ENCODE measurements at places on chromosomes 2 and 18.

- DNase-seq: peak; percentile 39
Observed at GRCh38 chr2:165239230-165239629, at the start of gene SCN2A. Gene SCN2A (plus strand): TSS chr2:165239414. CDS start chr2:165295824, 56,410 bp downstream.

GRCh38 chr18:8052237-8052701, 485.2 kb downstream of the PTPRM start:
- peak; percentile 35 for DNase-seq

GRCh38 chr2:25363733-25364132, 22.0 kb upstream of the DNMT3A start:
- DNase-seq: no peak

DNA sequence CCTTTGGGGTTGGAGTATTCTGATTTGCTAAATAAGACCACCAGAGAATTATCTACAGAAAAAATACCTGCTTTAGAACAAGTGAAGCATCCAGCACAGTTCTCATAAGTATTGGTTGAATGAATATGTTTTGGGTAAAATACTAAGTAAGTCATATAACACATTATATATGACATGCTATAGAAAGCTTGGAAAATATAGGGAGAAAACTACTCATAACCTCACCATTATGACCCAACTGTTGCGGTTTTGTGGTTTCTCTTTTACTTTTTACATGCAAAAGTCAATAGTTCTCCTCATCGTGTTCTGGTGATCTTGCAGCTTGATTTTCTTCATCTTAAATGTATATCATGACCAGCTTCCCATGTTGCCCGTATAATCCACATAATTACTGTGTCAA, 66.2 kb downstream of the DIPK1C start:
- no peak for DNase-seq

GRCh38 chr18:58355243-58355642, 273.6 kb downstream of the ALPK2 start:
- no peak for DNase-seq

DNA sequence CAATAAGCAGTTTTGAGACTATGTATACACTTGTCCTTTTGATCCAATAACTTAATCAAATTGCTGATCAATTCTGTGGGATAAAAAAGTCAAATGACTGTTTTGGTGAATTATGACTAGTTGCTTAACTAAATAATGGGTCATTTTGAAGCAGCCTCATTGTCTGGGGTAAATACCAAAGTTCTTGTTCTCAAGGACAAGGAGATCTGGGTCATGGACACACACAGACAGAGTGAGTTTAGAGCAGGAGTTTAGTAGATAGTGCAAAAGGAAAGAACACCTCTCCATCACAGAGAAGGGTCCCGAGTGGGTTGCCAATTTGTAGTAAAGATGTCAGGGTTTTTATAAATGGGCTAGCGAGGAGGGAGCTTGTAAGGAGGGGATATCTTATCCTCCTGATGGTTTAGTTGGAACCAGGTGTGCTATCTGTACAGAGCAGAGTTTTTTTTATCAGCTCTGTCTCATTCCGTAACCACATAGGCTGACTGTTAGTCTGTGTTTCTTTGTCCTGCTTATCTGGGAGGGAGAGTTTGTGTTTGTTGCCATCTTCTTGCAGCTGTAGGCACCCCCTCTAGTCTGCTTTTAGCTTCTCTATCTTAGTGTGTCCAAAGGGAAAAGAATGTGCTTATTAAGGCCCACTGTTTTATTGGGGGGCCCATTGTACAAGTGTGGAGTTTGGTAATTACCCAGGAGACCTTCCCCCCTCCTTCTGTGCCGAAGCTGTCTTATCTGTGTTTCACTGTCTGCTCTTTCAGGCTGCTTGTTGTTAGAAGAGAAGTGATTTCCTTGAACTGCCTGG, 48.7 kb upstream of the C1GALT1C1L start:
- DNase-seq: no peak

GRCh38 chr2:148021886-148022285, 995 bp downstream of the MBD5 start:
- DNase-seq: no peak

DNA sequence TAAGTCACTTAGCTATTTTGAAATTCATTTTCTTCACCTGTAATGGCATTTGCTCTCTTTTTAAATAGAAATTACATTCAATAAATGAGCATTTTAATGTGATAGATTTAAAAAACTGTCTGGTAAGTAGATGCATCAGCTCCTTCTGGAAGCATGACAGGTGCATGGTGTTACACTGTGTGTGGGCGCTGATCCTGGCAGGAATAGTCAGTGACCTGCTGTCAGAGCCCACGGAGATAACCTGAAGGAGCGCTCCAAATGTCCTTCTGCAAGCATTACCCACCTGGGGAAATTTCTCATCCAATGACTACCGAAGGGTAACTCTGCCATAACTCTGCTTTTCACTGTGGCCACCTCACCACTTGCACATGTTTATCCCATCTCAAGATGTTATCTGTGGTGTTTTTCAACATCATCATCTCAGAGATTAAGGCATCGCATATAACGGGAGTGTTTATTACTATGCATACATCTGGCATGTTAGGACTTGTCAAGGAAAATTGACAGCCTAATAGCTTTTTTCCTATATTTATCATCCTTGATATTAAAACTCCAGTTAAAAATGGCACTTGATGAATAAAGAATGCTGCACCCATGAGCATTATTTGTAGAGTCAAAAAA, 637.3 kb downstream of the ERBB4 start:
- DNase-seq: no peak

GRCh38 chr2:75337016-75337415, 137.7 kb upstream of the TACR1 start:
- DNase-seq: no peak

- no peak for DNase-seq
Observed at GRCh38 chr2:122873951-122874350, 1118.5 kb downstream of the TSN start.

DNA sequence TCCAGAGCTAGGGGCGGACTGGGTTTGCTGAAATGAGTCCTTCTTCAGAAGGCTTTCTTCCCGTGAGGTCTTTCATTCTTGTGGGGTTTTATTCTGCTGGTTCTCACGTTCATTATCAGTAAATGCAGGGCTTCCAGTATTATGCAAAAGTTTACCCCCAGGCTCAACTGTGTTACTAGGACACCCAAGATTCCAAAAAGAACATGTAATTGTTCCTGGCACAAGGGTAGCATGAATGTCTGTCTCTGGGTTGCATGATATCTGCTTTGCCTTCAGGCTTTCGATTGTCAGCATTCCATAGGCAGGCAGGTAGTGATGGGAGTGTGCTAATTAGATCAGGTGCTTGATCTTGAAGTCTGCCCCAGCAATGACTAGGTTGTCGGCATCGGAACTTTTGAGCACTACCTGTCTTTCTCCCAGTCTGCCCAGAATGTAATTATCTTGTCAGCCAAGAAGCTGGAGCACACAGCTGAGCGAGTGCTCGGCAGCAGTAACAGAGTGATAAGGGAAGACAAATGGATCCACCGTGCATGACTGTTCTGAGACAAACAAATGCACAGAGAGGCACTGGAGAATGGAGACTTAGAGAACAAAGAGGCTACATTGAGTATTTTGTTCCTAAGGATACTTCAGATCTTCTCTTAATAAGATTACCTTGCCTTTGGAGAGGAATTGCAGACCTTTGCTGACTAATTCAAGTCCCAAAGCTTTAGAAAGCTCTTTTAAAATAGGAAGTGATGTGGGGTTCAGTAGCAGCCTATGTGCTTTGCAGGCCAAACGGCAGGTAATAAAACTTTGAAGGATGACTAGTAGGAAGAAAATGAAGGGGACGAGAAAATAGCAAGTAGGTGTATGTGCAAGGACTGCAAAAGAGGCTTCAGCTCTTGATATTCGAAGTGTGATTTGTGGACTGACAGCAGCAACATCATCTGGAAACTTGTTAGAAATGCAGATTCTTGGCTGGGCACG, 41.9 kb downstream of the ITGB6 start:
- peak; percentile 29 for DNase-seq

DNA sequence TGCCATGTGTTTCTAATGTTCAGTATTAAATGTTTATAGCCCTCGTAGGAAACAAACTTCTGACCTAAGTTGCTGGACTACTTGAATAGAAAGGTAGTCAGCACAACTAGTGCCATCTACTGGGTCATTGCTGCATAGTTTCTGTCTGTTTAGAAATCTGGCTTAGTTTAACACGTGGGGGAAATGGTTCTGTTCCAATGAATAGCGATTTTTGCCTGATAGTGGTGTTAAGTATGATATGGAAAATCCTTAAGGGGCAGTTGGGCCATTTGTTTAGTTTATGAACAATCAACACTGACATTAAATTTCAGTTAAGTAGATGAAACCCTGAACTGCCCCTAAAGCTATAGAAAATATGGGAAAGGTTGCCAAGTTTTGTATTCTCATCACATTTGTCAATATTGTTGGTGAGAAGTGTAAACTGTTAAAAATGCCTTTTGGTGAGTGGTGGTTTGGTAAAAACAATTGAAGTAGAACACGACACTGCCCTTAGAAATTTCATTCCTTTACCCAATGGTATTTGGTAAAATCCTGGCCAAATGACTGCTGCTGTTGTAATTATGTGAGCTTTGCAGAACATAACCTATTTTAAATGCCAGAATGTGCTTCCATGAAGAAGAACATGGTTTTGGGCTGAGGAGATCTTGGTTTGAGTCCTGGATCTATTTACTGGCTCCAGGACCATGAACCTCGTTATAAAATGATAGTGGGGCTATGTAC, 13.2 kb downstream of the NABP1 start:
- DNase-seq: peak; percentile 80

- DNase-seq: no peak
Observed at GRCh38 chr2:151408788-151409600, 708 bp upstream of the RIF1 start.

- DNase-seq: no peak
Observed at GRCh38 chr18:55853268-55853667, 265.3 kb upstream of the TCF4 start.

GRCh38 chr2:137948894-137949293, 15.4 kb upstream of the HNMT start:
- no peak for DNase-seq

DNA sequence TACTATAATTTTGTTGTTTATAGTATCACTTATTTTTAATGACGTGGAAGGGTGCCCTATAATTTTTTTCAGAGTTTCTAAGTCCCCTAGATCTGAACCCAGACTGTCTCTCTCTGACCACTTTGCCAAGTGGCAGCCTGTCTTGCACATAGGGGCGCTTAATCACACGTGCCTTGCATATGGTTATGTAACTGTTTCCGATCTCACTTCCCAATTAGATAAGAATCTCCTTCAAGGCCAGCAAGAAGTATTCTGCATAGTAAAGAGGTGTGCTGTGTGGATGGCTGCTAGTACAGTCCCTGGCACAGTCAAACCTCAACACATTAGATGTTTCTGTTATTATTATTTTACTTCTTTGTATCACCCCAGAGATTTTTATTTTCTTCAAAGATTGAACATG, 197.8 kb upstream of the SIX2 start:
- no peak for DNase-seq

- no peak for DNase-seq
Observed at GRCh38 chr2:123036300-123036699, 988.8 kb upstream of the CNTNAP5 start.

DNA sequence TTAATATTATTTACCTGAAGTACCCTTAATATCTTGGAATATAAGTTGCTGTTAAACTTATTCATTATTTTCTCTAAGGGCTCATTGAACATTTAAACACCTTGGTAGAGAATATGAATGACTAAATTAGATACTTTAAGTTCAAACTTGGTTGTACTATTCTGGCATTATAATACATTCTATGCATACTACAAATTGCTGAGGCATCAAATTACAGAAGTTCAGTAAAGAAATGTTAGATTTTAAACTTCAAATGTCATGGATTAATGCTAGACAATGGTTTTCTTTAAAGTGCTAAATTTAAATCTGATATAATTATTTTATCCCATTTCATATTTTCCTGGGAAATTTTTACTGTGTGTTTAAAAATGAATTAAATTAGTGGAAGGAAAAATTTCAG, 63.1 kb downstream of the CDCA7 start:
- DNase-seq: no peak

- DNase-seq: no peak
Observed at GRCh38 chr2:40412456-40412855, 39.4 kb downstream of the SLC8A1 start.

GRCh38 chr2:20796374-20796791, 26.5 kb downstream of the LDAH start:
- DNase-seq: peak; percentile 32

- DNase-seq: no peak
Observed at GRCh38 chr2:228263156-228263555, 81.7 kb upstream of the SPHKAP start.

GRCh38 chr18:3397031-3397750, 52.8 kb upstream of the TGIF1 start:
- DNase-seq: no peak

DNA sequence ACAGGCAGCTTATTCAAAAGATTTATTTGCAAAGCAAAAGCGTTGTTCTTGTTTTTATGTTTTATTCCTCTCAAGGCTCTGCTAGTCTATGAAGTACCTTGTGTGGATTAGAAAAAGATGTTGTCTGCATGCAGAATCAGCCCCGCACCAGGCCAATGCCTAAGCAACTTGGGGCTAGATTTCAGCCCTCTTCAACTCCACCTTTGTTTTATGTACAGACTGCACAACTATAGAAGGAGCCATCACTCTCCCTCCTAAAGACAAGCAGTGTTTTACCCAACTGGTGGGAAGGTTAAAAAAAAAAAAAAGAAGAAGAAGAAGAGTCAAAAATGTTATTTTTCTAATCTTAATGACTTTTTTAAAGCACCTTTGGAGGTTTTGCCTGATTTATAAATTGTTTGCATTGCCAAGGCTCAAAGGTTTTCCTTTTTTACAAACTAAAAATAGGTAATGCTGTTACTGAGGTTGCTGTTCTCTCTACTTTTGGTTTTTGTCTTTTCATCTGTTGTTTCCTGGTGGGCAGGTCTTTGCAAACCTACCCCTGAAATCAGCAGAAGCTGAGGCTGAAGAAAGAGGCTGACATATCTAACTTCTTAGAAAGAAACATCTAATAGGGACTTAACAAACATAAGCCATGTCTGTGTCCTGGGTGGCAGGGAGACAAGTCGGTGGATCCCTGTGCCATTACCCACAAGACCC, 164.0 kb downstream of the SLC39A10 start:
- peak; percentile 20 for DNase-seq

- no peak for DNase-seq
Observed at GRCh38 chr2:11672407-11672806, 2.4 kb upstream of the NTSR2 start.

GRCh38 chr18:11114653-11115052, 34.7 kb downstream of the PIEZO2 start:
- DNase-seq: peak; percentile 34

DNA sequence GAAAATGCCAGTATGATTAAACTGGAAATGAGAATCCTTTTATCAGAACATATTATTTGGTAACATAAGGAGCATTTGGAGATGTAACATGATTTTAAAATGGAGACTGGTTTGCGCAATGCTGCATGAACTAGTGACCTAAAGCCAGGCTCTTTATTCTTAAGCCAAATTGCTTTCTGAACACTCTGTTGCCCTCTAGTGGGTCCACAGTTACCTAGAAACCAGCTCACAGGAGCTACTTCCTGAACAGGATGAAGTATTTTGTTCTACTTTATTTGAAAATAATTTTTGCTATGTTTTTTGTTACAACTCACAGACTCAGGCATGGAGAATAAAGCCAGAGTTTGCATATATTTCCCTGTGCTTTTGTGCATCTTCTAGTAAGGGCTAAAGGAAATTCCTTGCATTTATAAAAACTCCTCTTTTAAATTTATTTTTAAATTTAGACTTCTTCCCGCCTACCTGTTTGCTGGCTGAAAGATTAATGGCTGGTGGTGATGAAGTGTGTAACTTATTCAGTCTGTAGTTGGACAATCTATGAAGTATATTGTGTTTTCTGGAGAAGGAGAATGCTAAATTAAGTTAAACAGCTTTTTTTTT, 146.7 kb downstream of the PARD3B start:
- peak; percentile 84 for DNase-seq

Data from fibroblast of skin of scalp (primary cell).